ENCODE measurements at places on chromosomes 11 and 22.

- DNase-seq: no peak
These were observed 10.1 kb upstream of the VSIG10L2 start for GRCh38 chr11:125935618-125936199.

DNA sequence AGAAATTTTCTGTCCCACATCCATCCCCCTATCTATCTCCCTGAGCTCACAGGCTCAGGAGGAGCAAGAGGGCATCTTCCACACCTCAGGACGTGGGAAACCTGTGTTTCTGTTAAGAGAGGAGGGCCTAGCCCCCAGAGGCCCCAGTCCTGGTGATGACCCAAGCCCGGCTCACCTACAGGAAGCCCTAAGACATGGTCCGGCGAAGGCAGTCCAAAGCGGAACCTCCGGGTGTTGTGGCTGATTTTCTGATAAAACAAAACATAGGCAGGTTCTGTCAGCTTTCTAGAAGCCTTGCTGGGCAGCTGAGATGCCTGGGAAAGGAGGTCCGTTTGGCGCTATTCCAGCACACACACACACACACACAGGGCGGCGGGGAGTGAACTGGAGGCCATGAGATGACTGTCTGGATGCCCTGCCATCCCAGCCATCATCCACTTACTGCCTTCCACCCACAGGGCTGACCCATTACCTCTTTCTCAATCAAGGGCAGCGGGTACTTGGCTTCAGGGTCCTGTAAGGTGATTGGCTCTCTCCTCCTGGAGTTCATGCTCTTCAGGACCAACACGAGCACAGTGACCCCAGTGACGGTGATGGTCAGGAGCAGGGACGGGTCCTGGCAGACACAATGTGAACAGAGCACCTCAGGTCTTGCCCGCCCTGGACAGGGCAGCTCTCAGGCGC is 882 bp downstream of the CYB5R2 start:
- no peak for DNase-seq

DNA sequence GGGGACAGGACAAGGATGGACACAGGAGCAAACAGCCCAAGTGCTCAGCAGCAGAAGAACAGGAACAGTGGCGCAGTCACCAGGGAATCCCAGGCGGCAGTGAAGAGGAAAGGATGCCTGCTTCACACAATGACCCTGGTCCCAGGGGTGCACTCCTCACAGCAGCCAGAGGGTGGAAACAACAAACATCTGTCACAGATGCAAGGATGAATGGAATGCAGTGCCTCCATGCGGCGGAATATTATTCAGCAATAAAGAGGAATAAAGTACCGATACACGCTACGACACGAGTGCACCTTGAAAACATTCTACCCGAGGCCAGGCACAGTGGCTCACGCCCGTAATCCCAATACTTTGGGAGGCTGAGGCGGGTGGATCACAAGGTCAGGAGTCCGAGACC is 12.7 kb downstream of the CSNK1E start:
- no peak for DNase-seq

GRCh38 chr11:120807414-120808150 is 216.3 kb upstream of the TBCEL start:
- peak; percentile 65 for DNase-seq

- no peak for DNase-seq
These were observed 38.5 kb downstream of the SBF2 start for GRCh38 chr11:10255388-10256125.

DNA sequence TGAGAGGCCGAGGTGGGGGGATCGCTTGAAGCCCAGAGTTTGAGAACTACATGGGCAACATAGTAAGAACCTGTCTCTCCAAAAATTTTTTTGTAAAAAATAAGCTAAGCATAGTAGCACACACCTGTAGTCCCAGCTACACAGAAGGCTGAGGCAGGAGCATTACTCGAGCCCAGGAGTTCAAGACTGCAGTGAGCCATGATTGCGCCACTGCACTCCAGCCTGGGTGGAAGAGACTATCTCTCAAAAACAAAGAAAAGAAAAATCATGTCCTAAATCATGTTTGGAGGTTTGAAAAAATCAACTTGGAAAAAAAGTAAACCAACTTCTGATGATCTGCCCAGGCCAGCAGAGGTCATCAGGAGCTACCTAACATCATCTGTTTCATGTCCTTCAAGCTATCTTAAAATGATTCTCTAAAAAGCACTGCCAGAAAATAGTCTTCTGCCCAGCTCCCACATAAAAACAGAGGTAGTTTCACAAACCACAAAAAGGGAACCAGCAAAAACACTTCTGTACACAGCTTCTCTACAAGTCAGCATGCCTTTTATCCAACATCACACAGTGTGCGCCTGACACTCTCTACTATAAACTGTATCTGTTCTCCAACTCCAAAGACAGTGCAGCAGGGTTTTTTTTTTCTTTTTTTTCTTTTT is 165.0 kb downstream of the SOX6 start:
- DNase-seq: no peak

GRCh38 chr11:111598559-111598958 is 3.7 kb upstream of the SIK2 start:
- DNase-seq: no peak

DNA sequence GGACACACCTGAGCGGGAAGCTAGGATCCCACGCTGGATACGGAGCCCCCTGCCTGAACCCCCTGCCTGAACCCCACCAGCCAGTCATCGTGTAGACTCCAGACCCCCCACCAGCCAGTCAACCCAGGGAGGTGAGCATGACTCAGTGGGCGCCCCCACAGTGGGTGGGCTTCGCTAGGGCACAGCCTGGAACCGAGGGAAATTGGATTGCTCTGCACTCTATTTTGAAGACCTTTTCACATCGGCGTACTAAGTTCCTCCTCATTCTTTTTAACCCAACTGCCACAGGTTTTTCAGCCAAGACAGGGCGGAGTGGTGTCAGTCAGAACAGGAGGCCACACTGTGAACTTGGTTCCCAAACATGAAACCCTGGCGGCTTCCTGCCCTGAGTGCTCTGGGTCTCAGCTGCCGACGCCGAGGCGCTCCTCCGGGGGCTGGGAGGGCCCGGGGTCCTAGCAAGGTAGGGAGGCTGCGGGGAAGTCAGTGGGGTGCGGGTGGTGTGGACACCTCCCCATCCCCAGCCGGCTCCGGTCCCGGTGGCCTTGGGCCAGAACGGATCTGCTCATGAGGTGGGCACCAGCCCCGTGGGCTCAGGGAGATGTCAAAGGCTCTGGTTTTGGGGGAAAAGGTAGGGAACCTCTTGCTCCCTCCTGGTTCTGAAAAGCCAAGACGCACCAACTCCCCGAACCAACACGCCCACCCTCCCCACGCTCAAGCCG is 57.0 kb downstream of the BRD1 start:
- DNase-seq: no peak

GRCh38 chr11:131495423-131495822 is 125.0 kb downstream of the NTM start:
- no peak for DNase-seq

DNA sequence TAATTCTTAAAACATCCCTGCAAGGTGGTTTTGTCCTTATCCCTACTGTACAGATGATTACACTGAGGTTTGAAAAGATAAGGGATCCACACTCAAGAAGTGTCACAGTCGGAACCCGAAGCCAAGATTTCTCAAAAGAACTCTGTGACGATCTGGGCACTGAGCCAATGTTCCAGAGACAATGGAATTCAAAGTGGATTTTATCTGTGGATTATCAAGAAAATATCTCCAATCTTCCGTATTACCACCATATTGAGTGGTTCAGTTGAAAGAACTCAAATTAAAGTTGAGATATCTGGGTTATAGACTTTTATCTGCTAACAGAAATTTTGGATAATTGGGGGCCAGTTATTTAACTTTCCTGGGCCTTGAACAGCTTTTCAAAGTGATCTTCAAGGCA is 100.0 kb upstream of the GRAMD1B start:
- no peak for DNase-seq

GRCh38 chr22:45430871-45431270 is 17.4 kb downstream of the RIBC2 start:
- no peak for DNase-seq

GRCh38 chr11:20563866-20564265 is 35.5 kb upstream of the SLC6A5 start:
- no peak for DNase-seq

- DNase-seq: no peak
These were observed 264.0 kb downstream of the ETS1 start for GRCh38 chr11:128323381-128323780.

- DNase-seq: no peak
These were observed 185.8 kb upstream of the C11orf87 start for GRCh38 chr11:109236188-109236587.

GRCh38 chr11:87296627-87297026 is 258.9 kb downstream of the TMEM135 start:
- DNase-seq: no peak

DNA sequence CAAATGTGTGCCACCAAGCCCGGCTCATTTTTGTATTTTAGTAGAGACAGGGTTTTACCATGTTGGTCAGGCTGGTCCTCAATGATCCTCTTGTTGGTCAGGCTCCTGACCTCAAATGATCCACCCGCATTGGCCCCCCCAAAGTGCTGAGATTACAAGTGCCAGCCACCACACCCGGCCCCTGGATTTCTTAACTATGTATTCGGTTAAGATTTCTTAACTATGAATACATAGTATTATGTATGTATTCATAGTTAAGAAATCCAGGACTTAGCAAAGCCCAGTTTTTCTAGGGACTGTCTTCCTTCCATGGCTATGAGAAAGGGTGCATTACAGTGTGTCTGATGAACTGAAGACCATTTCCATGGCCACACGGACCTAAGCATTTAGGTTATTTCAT is 1.7 kb downstream of the C11orf91 start:
- DNase-seq: no peak

DNA sequence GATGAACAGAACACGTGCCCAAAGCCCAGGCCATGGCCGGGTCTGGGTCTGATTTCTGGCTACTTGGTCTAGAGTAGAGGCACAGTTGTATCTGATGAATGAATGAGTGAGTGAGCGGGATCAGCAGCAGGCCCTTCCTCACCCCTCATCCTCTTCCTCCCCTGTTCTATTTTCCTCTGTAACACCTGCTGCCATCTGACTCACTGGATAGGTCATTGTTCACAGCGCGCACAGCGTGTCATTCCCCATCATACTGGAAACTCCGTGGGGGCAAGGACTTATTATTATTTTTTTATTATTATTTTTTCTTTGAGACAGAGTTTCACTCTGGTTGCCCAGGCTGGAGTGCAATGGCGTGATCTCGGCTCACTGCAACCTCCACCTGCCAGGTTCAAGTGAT is 13.9 kb downstream of the NCF4 start:
- DNase-seq: no peak

All from AG04449 (cell line).